OCI-M1 (cell line): ENCODE measurements at places on chromosomes 4 and X.

DNA sequence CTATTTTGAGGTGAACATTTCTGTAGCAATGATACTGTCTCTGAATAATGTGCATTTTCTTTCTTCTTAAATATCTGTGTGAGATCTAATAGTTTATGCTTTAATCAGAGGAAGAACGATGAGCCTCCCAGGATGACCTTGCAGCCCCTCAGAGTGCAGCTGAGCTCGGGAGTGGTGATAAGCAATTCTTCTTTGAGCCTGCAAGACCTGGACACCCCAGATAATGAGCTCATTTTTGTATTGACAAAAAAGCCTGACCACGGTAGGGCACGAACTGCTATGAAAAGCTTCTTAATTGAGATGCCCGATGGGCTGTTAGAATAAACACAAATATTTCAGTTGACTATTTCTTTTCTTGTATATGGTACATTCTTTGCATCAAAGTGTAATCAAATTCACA is 105.0 kb upstream of the ANXA3 start:
- peak; percentile 31 for DNase-seq

DNA sequence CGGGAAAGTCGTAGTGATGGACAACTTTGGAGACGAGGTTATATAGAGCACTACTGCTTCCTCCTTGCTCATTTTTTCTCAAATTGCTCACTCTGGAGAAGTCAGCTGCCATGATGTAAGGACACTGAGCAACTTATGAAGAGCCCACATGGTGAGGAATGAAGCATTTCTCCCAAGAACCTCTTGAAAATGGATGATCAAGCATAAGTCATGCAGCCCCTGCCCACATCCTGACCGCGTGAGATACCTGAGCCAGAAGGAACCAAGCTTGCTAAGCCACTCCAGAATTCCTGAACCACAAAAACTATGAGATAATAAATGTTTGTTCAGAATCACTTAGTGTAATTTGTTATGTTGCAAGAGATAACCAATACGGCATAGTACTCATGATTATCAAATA is 42.8 kb downstream of the PDE5A start:
- no peak for DNase-seq

GRCh38 chr4:158182736-158183135 is 9.9 kb upstream of the GASK1B start:
- no peak for DNase-seq

DNA sequence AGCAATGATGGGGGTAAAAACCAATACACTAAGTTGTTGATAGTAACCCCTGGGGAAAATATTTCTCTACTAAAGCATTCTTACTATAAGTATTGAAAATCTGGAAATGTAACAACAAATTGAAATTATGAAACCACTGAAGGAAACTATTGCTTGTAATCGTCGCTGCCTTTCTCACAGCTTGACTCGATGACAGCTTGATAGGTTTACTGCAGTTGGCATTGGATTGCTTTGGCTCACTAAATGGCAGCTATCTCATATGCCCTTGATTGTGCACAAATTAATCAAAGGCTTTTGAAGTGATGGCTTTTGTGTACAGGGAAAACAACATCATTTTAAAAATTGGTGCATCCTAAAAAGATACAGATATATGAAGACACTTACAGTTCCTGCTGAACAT is 419.6 kb upstream of the TENM3 start:
- no peak for DNase-seq

- DNase-seq: peak; percentile 21
These were observed 38.9 kb upstream of the TLR2 start for GRCh38 chr4:153645183-153645582.

DNA sequence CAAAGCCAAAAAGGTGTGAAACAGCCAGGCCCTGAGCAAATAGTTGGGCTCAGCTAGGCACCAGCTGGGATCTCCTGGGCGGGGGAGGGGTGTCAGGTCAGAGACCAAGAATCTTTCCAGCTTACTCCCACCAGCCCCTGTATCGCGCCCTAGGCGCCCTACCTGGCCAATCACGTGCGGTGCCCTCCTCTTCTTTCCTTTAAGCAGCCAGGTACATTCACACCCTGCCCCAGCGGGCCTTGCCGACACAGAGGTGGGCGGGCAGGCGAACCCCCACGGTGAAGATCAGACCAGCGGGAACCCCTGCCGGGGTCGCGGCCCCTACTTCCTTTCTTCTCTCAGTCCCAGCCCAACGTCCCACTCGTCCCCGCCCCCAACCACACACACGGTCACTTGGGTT is 9.1 kb downstream of the ARHGAP36 start:
- DNase-seq: no peak

GRCh38 chr4:144715230-144715629 is 69.3 kb downstream of the HHIP start:
- peak; percentile 10 for DNase-seq

DNA sequence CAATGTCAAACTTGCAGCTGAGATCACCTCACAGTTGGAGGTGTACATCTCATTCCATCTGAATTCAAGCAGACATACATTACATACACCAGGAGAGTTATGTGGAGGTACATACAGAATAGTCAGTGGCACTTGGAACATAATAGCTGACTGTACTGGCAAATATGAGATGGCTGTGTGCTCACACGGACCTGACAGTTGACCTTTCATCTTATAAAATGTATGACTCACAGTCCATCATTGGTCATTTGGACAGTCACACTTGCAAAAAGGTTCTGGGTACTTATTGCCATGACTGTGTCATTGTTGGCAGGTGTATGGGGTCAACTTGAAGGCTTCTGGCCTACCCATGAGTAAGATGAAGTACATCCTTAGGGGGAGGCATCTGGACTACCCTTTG is 88.6 kb upstream of the WDR1 start:
- DNase-seq: no peak

GRCh38 chr4:78552389-78553042 is 946 bp downstream of the ANXA3 start:
- DNase-seq: peak; percentile 45

DNA sequence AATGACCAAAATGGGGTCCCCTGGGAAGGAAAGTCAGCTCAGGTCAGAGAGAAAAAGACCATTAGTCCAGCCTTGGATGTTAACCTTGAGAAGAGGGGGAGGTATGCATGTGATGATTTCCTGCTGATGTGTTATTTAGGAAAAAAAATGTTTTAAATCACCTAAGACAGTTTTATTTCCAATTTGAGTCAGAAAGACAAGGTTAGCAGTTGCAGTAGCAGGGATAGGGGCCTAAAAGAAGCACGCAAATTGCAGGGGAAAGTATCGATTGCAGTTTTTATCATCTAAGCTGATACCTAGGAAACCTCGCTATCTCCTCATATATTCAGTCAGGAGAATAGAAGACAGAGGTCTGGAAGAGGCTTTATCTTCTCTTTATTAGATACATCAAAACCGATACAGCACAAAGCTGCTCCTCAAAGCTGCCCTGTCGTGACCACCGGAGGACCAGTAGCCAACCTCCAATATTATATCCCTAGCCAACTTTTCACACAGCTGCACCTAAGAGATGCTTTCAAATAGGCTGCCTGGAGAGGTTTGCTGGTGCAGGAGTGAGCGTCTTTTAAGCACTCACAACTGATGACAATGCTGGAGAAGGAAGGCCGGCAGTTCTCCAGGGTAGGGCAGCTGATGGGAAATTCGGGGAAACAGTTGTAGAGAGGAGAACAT is 289.4 kb downstream of the INPP4B start:
- no peak for DNase-seq

DNA sequence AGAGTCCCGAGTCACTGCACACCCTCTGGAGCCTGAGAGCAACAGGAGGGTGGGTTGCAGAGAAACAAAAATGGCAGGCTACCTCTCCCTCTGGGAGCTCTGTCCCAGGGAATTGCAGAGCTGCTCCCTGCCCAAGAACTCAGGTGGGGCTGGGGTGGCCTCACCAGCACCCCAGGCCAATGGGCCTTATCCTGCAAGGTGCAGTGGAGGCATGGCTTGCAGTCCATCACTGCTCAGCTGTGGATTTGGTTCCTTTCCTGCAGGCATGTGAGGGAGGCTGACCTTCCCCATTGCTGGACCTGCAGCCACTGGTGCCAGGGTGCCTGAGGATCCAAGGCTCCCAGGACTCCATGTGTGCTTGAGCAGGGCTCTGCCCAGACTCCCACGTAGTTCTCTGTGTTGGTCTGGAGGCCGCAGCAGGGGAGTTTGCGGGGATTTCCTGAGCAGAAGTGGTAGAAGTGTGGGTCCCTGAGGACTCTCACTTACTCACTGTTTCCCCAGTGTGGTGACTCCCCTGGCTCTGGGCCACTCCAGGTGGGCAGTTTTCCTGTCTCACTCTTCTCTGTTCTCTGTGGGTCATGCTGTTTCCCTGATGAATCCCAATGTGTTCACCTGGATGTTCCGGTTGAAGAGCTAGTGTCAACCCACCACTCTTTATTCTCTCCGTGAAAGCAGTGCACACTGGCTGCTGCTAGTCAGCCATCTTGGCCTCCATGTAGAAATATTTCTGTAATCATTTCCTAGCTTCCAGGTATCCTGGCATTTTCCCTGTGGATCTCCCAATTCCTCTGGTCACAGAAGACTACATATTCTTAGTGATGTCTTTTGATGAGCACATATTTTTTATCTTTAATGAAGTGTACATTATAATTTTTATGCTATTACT is 82.3 kb downstream of the ARHGAP24 start:
- no peak for DNase-seq

DNA sequence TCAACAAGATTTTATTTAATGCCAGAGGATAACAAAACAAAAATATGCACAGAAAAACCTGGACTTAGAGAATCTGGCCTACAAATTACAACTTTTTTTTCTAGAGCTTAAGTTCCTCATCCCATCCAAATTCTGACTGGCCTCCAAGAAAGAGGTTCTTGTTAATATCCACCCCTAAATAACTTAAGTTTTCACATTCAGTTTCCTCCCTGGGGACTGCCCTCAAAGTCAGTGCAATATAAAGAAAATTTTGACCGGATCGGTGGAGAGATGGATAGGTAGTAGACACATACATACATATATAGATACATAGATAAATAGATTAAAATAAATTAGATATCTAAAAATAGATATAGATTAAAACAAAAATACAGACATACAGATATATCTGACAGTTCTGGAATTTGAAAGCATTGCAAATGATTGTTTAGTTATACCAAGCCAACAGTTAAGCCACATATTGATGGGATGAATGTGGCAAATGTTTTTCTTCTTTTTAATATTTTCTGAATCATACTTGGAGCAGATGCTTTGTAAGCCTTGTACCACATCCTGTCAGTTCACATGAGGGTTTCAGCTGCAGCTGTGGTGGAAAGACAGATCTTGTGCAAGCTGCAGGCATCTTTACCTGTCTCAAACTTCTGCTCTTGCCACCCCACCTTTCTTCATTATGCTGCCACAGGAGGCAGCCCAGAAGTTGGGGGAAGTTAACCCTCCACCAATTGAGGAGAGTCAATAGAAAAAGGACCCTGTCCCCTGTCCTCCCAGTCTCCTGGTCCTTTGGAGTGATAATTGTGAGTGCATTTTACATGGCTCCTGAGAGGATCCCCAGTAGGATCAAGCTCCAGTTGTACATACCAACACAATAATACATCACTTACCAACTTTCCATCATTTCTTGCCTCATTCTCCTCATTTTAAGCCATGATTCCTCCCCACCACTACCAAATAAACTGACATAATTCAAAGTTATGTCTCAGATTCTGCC is 58.5 kb upstream of the PRDM8 start:
- no peak for DNase-seq
